Ascending aorta (tissue), 2 donors: ENCODE measurements at places on chromosomes 5 and 9.

- no peaks in the 10 kb centered on the region for H3K4me1 ChIP-seq
- no peak overlapping the region for H3K27ac ChIP-seq
- H3K36me3 ChIP-seq, result no peaks in the 10 kb centered on the region
Measured at GRCh38 chr5:144289277-144289676, 118.6 kb downstream of the KCTD16 start.

- DNase-seq, result no peak
- H3K36me3 ChIP-seq, result no peaks in the 10 kb centered on the region
- no peaks in the 10 kb centered on the region for H3K4me1 ChIP-seq
- H3K4me3 ChIP-seq, result no peak overlapping the region
- no peaks in the 10 kb centered on the region for H3K27me3 ChIP-seq
- no peak overlapping the region for H3K27ac ChIP-seq
Measured at GRCh38 chr5:74143721-74144330, 496.7 kb downstream of the ENC1 start.

DNA sequence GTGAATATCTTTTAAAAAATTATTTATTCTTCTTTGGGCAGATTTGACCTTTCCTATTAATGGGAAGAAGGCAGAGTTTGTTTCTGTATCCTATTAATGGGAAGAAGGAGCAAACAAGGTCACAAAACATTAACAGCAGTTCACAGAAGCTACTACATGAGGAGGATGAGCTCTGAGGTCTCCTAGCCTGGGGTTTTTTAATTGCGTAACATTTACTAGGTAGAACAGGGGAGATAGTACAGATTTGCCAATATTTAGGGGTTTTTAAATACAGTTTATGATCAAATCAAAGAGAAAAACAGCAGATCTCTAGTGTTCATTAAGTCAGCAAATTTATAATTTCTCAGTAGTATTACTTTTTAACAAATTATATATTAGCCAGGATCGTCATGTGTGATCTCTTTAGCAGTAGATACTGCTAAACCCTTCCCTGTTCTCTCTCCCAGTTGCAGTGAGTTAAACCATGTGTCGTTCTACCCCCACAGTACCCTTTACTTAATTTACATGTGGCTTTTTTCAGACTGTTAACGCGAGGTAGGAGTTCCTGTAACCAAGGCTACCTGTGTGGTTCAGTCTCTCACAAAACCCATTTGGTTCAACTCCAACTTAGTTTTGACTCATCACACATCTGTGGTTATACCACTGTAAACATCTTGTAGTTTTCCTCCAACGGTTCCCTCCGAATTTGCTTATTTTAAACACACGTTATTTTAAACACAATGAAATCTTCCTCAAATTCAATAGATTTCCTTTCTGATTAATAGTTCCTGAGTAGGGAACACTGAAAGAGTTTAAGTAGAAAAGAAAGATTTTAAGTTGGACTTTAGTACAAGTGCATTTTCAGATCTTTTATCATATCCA, 13.3 kb downstream of the SLC25A46 start:
- DNase-seq, result no peak
- H3K4me1 ChIP-seq, result no peaks in the 10 kb centered on the region
- H3K4me3 ChIP-seq, result no peak overlapping the region
- H3K27ac ChIP-seq, result no peak overlapping the region
- no peaks in the 10 kb centered on the region for H3K27me3 ChIP-seq
- H3K36me3 ChIP-seq, result peaks cover 23% of the 10 kb centered on the region

GRCh38 chr5:160020964-160021363, 12.0 kb downstream of the TTC1 start:
- no peak overlapping the region for H3K27ac ChIP-seq
- DNase-seq, result no peak
- H3K4me3 ChIP-seq, result no peak overlapping the region
- H3K4me1 ChIP-seq, result peaks cover 4% of the 10 kb centered on the region
- H3K27me3 ChIP-seq, result no peaks in the 10 kb centered on the region

- H3K27me3 ChIP-seq, result no peaks in the 10 kb centered on the region
- H3K4me3 ChIP-seq, result no peak overlapping the region
- no peak overlapping the region for H3K27ac ChIP-seq
- DNase-seq, result peak; percentile 15
Measured at GRCh38 chr5:176901260-176902101, 2.3 kb upstream of the HK3 start.

DNA sequence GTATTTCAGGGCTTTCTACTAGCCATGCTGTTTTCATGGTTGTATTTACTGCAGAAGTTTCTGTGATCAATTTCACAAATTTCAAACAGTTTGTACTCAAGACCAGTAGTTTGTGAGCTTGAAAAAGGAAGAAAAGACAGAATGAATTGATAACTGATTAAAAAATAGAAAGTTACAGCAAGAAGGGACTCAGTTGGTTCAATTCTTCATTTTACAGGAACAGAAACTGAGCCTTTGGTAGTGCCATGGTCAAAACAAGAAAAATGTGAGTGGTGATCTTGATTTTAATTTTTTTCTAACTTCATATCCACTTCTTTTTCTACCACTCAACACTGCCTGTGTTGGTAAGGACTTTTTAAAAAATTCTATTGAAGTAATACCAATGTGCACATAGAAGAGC, 206.6 kb upstream of the NREP start:
- H3K4me1 ChIP-seq, result no peaks in the 10 kb centered on the region
- H3K36me3 ChIP-seq, result no peaks in the 10 kb centered on the region
- H3K27ac ChIP-seq, result no peak overlapping the region

DNA sequence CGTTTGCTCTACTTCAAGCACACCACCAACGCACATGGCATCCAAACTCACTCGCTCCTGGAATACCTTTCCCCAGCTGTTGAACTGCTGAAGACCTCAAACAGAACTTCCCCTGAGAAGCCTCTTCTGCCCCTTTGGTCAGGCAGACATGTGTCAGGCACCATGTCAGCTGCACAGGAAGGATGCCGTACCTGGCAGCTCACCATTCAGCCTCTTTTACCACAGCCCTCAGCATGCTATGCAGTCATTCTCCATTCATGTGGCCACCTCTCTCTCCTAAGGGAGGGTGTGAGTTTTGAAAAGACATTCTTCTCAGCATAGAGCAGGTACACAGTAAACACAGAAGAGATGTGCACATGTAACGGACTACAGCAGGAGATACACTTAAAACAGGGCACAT, 14.2 kb downstream of the IL4 start:
- no peaks in the 10 kb centered on the region for H3K4me1 ChIP-seq
- no peaks in the 10 kb centered on the region for H3K36me3 ChIP-seq
- H3K4me3 ChIP-seq, result no peak overlapping the region
- H3K27me3 ChIP-seq, result no peaks in the 10 kb centered on the region

- no peaks in the 10 kb centered on the region for H3K4me1 ChIP-seq
- no peak overlapping the region for H3K4me3 ChIP-seq
- H3K27me3 ChIP-seq, result no peaks in the 10 kb centered on the region
- H3K27ac ChIP-seq, result no peak overlapping the region
- DNase-seq, result no peak
Measured at GRCh38 chr5:148352696-148353095, 17.3 kb downstream of the SPINK9 start.

GRCh38 chr5:143023411-143024096, 253.4 kb downstream of the ARHGAP26 start:
- no peaks in the 10 kb centered on the region for H3K4me1 ChIP-seq
- H3K27me3 ChIP-seq, result no peaks in the 10 kb centered on the region
- H3K27ac ChIP-seq, result peak overlapping the region; percentile 16
- H3K36me3 ChIP-seq, result peaks cover 4% of the 10 kb centered on the region

DNA sequence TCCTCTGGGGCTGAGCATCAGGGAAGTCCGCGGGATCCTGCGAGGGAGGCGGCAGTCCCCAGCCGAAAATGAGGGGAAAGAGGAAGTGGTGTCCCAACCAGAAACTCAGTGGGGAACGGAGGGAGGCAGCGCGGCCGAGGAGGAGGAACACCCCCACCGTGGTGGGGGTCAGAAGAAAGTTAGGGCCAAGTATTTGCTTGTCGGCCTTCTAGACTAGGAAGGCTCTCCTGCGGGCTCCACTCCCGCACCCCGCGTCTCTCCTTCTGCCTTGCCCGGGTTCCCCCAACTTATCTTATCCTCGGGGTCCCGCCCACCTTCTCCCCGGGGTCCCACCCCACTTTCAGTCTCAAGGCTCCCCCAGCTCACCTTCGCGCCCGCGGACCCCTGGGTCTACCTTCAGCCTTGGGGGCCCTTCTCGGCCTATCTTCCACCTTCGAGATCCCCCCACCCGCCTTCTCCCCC, 557 bp upstream of the PHF2 start:
- peak overlapping the region; percentile 81 for H3K4me3 ChIP-seq
- no peaks in the 10 kb centered on the region for H3K27me3 ChIP-seq
- H3K27ac ChIP-seq, result peak overlapping the region; percentile 95
- no peak for DNase-seq
- no peaks in the 10 kb centered on the region for H3K36me3 ChIP-seq

- peaks cover 12% of the 10 kb centered on the region for H3K4me1 ChIP-seq
- no peak for DNase-seq
- H3K27ac ChIP-seq, result peak overlapping the region; percentile 91
- H3K27me3 ChIP-seq, result no peaks in the 10 kb centered on the region
Measured at GRCh38 chr9:32573821-32574220, 862 bp upstream of the NDUFB6 start.

DNA sequence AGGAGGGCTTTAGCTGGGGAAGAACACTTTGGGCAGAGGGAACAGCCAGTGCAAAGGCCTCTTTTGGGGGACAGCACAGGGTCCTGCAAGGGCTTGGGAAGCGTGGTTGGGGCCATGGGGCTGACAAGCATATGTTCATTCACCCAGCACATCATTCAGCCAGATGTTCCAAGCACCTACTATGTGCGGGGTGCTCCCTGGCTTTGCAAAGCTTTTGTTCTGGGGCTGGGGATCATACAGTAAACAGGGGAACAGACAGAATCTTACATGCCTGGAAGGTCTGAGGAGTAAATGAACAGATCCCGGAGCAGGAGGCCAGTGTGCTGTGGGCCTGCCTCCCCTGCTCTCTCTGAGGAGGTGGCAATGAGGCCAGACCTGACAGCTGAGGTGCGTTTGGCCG, 16.7 kb downstream of the PSD2 start:
- H3K4me3 ChIP-seq, result no peak overlapping the region
- H3K27ac ChIP-seq, result no peak overlapping the region
- DNase-seq, result no peak
- no peaks in the 10 kb centered on the region for H3K36me3 ChIP-seq
- no peaks in the 10 kb centered on the region for H3K27me3 ChIP-seq
- H3K4me1 ChIP-seq, result no peaks in the 10 kb centered on the region

DNA sequence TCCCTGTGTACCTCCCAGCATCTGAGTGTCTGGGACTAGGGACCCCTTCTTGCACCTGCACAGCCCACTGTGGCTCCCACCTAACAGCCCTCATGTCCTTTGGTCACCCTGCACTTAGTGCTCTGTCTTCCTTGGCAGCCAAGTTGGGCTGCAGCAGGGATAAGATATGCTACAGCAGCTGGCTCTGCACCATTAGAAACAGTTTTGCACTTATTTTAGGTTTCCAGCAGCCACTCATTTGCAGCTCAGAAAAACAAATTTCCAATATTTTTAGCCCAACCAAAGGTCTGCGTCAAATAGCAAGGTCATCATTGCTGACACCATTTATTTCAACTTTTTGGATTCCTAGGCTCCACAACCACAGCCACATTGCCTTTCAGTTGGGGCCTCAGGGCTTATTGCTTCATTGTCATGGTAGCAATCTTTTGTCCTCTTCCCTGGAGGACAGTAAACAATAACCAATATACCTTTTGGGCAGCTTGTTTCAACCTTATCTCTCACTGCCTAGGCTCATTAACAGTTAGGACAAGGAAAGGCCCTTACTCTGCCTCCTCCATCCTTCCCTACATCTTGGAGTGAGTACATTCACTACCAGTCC, 263.9 kb downstream of the COX7C start:
- H3K36me3 ChIP-seq, result no peaks in the 10 kb centered on the region
- no peak overlapping the region for H3K27ac ChIP-seq
- no peaks in the 10 kb centered on the region for H3K27me3 ChIP-seq
- H3K4me1 ChIP-seq, result no peaks in the 10 kb centered on the region
- no peak for DNase-seq

GRCh38 chr5:69105996-69106906, 12.4 kb downstream of the SLC30A5 start:
- peaks cover 44% of the 10 kb centered on the region for H3K36me3 ChIP-seq
- no peaks in the 10 kb centered on the region for H3K27me3 ChIP-seq
- no peak overlapping the region for H3K4me3 ChIP-seq
- no peak overlapping the region for H3K27ac ChIP-seq
- no peaks in the 10 kb centered on the region for H3K4me1 ChIP-seq

- peaks cover 16% of the 10 kb centered on the region for H3K36me3 ChIP-seq
- no peak overlapping the region for H3K4me3 ChIP-seq
- no peak overlapping the region for H3K27ac ChIP-seq
- H3K4me1 ChIP-seq, result no peaks in the 10 kb centered on the region
- H3K27me3 ChIP-seq, result no peaks in the 10 kb centered on the region
Measured at GRCh38 chr5:639253-639530, 27.1 kb downstream of the CEP72 start.

- H3K36me3 ChIP-seq, result no peaks in the 10 kb centered on the region
- no peak for DNase-seq
- no peaks in the 10 kb centered on the region for H3K27me3 ChIP-seq
- no peak overlapping the region for H3K4me3 ChIP-seq
- no peak overlapping the region for H3K27ac ChIP-seq
Measured at GRCh38 chr5:2111569-2112105, 228.9 kb upstream of the IRX4 start.

GRCh38 chr9:127503947-127504886, 52.9 kb downstream of the LRSAM1 start:
- no peak overlapping the region for H3K4me3 ChIP-seq
- H3K27ac ChIP-seq, result peak overlapping the region; percentile 45
- H3K4me1 ChIP-seq, result no peaks in the 10 kb centered on the region
- peaks cover 77% of the 10 kb centered on the region for H3K36me3 ChIP-seq

GRCh38 chr9:79928661-79929223, 357.0 kb downstream of the TLE4 start:
- H3K27me3 ChIP-seq, result no peaks in the 10 kb centered on the region
- no peak overlapping the region for H3K4me3 ChIP-seq

DNA sequence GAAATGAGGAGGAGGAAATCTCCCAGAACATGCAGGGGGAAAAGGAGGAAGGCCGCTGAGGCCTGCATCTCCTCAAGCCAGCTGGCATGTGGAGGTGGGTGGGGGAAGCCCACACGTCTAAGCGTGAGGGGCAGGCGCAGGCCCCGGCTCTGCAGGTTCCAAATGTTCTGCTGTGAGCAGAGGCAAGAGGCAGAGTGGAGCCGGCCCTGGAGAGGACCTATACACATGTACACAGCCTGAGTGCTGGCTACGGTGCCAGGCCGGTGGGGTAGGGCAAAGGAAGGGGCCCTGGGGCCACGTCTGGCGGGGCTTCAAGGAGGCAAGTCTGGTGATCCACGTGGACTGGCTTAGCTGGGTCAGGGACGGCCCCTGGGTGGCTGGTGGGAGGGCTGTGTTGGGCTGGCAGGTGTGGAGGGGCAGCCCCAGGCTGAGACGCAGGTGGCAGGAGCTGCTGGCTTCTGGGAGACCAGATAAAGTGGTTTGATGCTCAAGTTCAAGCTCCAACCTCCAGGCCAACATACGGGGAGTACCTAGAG, 26.4 kb downstream of the LPCAT1 start:
- no peaks in the 10 kb centered on the region for H3K27me3 ChIP-seq
- H3K36me3 ChIP-seq, result peaks cover 27% of the 10 kb centered on the region
- no peak overlapping the region for H3K27ac ChIP-seq
- no peak overlapping the region for H3K4me3 ChIP-seq

GRCh38 chr9:71333321-71333720, 211.9 kb upstream of the TRPM3 start:
- DNase-seq, result no peak
- H3K4me3 ChIP-seq, result no peak overlapping the region
- H3K27me3 ChIP-seq, result no peaks in the 10 kb centered on the region
- no peaks in the 10 kb centered on the region for H3K4me1 ChIP-seq
- H3K27ac ChIP-seq, result no peak overlapping the region

GRCh38 chr5:16675806-16676205, 59.0 kb upstream of the RETREG1 start:
- no peaks in the 10 kb centered on the region for H3K27me3 ChIP-seq
- H3K36me3 ChIP-seq, result peaks cover 9% of the 10 kb centered on the region
- H3K27ac ChIP-seq, result no peak overlapping the region
- H3K4me3 ChIP-seq, result no peak overlapping the region
- no peak for DNase-seq
